Endothelial cell (in vitro differentiated cells): ENCODE measurements at places on chromosomes 13 and 19.

- no peak for DNase-seq
Measured at GRCh38 chr13:44407891-44408290, 34.3 kb downstream of the SERP2 start.

DNA sequence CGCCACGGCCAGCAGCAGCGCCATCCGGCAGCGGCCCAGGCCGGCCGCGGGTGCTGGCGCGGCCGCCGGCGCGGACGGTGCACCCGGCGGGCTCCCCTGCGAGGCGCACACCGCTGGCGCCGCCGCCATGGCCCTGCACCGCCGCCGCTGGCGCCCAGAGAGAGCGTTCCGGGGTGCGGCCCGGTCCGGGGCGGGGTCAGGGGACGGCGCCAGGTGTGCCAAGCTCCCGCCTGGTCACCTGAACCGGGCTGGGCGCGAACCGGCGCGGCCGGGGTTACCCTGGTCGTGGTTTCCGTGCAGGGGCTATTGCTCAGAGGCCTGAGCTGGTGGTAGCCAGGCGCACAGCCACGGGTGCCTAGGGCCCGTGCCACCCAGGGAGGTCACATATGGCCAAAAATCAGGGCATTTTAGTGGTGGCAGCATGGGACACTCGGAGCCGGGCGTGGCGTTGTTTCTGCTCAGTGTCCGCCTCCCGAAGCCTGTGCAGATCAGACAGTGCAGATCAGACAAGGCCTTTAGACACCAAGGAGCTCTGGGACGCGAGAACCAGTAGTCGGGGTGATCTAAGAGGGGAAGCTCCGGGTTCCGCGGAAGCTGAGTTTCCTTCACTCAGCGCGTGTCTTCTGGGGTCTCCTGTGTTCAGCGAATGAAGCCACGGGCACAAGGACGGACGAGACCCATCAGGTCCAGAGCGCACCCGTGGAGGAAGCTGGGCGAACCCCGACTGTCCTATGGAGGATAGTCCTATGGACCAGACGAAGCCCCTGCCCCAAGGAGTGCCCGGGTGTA is at the start of gene TMEM238:
Gene TMEM238, minus strand, starts transcription at position 162 of the 789 bp plus-strand sequence. Its CDS starts 33 bp downstream, at position 129.
- DNase-seq, result no peak

DNA sequence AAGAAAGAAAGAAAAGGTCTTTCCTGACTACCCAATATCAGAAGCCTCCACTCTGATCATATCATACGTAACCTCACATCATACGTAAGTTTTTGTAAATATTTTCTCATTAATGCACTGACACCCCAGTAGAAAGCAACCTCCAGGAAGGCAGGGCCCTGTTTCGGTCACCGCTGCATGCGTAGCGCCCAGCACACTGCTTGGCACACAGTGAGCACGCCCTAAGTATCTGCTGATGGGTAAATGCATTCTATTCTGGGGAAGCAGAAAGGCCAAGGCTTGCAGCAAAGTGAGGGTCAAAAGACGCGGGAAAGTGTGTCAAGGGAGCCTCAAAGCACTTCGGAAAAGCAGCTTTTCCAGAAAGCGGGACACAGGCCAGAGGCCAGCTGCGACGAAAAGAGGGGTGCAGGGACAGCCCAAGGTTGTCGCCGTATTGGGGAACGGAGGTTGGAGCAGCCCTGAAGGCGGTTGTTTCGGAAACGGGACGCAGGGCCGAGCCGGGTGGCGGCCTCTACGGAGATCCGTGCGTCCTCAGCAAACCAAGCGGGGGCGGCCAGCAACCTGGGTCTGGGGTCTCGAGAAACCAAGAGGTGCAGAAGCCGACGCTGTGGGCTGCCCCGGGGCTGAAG is 463 bp downstream of the SUGP1 start:
- DNase-seq, result no peak

DNA sequence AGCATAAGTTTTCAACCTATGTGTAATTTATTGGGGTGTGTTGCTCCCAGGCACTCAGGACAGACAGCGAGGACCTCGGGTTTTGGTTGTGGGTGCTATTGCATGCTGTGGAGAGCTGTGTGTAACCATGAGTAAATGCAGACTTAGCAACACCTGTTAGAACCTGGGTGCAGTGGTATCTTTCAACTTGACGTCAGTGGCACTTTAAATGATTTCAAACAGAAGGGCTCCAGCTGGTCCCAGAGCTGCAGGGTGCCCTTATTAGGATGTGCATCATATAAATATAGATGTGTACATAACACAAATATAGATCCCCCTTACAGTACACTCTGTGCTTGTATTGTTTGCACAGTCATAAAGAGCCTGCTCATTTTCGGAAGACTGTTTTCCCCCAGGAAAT is 228.3 kb upstream of the IRS2 start:
- no peak for DNase-seq

- DNase-seq, result no peak
Measured at GRCh38 chr19:53504885-53505284, 33.1 kb upstream of the ZNF331 start.

- no peak for DNase-seq
Measured at GRCh38 chr13:71395053-71395452, 472.0 kb downstream of the DACH1 start.

DNA sequence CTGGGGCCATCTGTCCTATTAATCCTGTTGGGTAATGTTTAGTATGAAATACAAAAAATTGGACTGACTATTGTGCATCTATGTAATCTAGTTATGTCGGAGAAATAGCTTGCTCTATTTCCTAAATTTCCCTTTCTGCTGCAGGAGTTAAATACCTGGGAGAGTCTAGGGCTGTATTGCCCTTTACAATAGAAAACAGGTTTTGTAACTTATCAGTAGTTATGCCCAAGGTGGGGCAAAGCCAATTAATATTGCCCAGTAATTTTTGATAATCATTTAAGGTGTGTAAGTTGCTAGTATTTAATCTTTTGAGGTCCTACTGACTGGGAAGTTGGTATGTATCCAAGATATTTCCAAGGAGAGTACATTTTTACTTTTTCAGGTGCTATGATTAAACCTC is 838.1 kb downstream of the DACH1 start:
- no peak for DNase-seq

DNA sequence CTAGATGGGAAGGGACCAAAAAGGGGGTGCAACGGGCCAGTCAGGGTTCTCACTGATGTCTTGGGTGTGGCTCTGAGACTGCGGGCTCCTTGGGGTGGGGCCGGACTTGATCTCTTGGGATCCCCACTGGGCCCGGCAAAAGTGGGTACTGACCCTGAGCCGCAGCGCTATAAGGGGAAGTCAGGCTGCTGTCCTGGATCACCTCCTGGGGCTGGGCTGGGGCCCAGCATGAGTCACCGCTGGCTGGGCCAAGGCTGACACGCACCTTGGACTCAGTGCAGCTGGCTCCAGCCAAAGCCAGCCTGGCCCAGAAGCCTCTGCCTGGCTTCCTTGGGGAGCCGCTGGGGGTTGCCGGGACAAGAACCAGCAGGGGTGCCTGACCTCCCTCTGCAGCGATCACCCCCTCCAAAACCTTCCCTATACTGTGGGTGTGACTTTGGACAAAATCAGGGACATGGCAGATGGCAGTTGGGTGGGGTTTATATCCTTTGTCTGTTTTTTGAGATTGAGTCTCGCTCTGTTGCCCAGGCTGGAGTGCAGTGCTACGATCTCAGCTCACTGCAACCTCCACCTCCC is 617 bp upstream of the IQCN start:
- no peak for DNase-seq

DNA sequence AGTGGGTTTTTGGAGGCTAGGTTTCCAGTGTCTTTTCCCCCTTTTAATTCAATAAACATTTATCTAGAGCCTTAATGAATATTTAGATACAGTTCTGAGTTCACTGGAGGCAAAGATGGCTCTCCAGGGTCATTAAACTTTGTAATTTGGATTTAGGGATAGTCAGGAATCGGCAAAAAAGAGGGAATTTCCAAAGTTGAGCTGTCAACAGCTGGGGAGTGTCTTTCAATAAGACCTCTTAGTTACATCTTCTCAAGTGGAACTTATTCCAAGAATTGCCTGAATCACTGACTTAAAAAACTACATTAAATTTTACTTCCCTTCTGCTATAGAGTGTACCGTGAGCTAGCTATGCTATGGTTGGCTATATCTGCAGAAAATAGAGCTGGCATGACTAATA is 2.0 kb downstream of the LRCH1 start:
- no peak for DNase-seq

DNA sequence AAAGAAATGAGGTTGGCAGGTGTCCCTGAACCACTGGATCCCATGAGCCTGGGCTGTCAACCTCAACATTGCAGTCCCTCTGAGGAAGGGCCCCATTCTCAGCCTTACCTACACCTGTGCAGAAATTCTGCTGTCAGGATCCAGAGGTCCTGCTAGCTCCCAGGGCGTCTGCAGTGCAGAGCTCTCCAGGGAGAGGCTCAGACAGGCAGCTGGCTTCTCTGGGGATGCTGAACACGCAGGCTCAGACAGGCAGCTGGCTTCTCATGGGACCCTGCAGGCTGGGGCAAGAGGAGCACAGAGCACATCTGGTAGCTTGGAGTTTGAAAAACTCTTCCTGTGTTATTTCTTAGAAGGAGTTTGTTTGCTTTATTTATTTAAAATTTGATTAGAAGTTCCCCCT is 50.9 kb downstream of the TMEM255B start:
- no peak for DNase-seq

GRCh38 chr13:30082391-30082790 is 225.0 kb downstream of the KATNAL1 start:
- no peak for DNase-seq

DNA sequence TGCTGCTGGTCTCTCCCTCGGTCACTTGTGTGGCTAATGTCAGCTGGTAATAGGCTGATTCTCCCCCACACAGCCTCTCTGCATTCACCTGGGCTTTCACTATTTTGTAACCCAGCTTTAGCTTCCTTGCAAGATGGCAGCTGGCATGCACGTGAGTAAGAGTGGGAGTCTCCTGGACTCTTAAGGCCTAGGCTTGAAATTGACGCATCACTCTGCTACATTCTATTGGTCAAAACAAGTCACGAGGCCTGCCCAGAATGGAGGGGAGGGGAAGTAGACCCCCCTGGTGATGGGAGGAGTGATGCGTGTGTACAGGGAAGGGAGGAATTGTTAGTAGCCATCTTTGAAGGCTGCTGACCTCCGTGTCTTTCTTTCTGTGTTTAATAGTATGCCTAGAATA is 24.9 kb upstream of the PNMA8B start:
- DNase-seq, result no peak

- no peak for DNase-seq
Measured at GRCh38 chr19:2607712-2608601, 94.5 kb downstream of the GNG7 start.

DNA sequence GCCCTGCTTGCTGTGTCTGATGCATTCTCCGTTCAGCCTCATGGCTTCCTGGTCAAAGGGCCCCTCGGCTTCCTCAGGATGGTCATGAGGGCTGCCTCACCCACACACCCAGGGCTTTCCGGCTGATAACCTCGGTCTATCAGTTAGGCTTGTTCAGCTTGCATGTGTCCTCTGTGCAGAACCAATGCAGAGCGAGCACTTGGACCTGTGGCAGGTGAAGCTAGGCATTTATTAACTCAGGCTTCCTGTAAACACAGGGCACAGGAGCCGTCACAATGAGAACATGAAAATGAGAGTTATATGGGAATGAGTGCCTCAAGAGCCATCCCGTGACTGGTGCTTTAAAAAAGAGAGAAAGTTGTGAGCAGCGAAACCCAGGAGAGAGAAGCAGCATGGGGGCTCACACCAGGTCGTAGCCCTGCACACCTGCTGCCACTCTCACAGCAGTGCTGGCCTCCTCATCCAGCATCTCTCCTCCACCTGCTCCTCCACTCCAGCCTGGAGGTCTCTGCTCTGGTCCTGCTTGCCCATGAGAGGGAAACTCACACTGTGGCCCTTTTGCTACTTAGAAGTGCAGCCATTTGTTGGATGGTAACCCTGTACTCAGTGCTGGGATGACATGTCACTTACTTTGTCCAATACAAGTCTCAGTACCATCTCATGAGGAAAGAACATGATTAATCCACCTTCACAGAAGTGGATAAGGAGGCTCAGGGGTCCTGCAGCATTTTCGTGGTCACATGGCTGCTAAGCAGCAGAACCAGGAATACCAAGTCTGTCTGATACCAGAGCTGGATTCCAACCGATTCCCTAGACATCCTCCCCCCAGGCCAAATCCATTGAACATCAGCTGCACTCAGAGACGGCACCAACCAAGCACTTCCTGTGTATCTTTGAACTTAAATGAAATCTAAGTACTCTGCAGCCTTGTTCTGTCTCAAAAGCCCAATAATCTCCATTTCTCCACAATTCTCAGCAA is 50.5 kb upstream of the IRS2 start:
- DNase-seq, result no peak

GRCh38 chr19:5495792-5496191 is 40.6 kb downstream of the ZNRF4 start:
- DNase-seq, result no peak

DNA sequence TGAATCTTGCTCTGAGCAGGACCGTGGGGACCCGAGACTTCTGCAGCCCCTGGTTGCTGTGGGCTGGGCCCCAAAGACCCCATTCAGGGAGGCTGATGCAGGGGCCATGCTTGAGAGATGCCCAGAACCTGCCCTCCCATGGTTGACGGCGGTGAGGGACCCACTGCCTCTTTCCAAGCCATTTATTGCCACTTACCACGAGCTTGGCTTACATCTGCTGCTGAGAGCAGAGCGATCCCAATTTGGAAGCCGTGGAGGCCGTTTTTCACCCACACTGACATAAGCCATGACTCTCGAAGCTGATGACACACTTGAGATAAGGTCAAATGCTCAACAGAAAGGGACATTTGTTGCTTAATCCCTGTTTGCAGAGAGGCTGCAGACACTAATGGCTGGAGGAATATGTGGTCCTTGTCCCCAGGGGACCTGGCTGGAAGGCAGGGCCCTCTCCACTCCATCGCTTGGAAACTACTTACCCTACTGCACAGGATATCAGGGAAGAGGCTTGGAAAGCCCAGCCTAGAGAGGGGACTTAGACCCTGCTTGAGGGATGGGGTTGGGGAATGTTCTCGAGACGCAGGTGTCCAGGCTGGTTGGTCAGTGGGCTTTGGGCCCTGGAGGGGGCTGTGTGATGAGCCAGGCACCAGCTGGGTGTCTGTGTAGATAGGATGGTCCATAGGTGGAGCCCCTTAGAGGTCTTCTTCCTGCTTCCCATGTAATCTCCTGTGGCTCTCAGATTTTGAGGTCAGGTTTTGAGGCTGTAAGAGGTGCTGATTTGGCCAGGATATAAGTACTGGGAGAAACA is 15.3 kb downstream of the ZNF536 start:
- no peak for DNase-seq

GRCh38 chr19:18301718-18302111 is 20.3 kb upstream of the JUND start:
- DNase-seq, result no peak
